ENCODE measurements at places on chromosomes 7 and 10.

- DNase-seq = no peak
Observed at GRCh38 chr7:39410582-39410981, 155.6 kb upstream of the YAE1 start.

DNA sequence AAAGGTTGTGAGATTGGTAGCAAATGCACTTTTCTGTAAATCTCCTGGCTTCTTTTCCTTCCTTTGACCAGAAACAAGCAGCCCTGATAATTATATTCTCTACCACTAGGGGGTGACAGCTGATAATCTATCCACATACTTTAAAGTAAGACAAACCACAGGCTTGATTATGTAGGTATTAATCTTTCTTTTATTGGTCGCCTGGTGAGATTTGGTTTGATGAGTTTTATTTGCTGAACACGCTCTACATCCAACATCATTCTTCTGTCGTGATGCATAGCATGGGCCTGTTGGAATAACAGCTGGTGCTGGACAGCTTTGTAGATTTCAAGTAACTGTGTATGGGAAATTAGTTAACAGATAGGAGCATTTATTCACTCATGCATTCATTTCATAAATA, 63.5 kb downstream of the ZNF365 start:
- no peak for DNase-seq

DNA sequence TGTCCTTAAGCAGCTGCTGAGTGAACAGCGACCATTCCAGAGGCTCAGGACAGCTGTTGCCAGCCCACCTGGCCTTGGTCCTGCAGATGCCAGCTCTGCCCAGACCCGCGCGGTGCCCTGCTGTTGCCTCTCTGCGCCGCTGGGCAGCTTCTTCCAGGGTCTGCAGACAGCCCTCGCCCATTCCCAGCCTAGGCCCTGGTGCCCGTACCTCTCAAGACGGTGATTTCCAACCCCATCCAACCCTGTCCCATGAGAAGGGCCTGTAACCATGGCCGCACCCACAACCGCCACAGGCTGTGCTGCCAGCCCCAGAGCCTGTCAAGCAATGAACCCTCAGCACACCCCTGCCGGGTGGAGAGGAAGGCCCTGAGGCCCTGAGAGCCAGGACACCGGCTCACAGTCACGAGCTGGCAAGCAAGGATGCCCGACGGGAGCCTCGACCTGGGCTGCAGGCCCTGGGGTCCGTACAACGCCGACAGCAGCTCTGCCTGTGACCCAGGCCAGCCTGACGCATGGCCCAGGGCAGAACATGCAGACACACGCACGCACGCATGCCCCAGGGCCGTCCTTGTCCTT, 231.9 kb downstream of the MAD1L1 start:
- no peak for DNase-seq

- no peak for DNase-seq
Observed at GRCh38 chr10:78255214-78255613, 221.6 kb downstream of the RPS24 start.

DNA sequence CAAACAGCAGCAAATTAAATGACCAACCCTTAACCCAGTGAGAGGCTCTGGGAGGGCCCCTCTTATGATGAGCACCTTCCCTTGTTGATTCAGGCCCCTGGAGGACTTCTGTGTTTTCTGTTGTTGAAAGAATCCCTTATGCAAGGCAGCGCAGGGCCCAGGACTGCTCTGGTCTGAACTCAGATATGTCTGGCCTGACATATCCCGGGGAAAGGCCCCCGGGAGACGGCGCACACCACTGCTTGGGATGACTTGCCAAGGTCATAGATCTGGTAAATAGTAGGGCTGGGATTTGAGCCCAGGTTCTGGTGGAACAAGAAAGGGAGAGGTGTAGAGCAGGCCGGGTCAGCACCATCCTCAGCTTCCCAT, 124.0 kb downstream of the AOAH start:
- DNase-seq = no peak

DNA sequence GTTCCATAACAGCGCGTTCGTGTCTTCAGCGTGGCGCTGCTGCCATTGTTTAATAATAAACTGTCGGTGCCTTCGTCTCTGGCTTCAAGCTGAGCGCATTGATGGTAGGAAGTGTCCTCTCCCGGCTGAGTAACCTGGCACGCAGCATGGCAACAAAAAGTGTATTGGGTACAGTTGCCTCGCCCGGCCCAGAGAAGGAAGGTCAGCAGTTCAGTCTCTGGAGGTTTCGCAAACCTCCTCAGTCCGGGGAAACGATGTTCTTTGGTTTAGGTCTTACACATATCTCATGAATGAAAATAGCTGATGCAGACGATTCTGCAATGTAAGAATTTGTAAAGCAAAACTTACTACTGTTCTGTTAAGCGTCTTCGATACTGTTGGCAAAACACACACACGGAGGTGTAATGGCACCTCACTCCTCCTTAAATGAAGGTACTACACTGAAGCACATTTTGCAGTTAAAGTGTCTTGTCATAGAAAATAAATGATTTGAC, 739 bp upstream of the CCDC186 start:
- DNase-seq = no peak

Measured in uterus (tissue), 4 donors.